ENCODE measurements at places on chromosomes 6 and 20. TPM values are rescaled to one million over a fixed set of nuclear protein-coding genes. Genes with fewer than 3 reads are reported as not detected.

Gene KIAA1755
- total RNA-seq, result not detected

Gene PI16
- total RNA-seq, result not detected

Gene SLC17A1
- total RNA-seq, result not detected

Gene HLA-DRB1
- total RNA-seq, result 11.3 TPM

Gene NKX2-2
- total RNA-seq, result not detected

Gene RBPJL
- total RNA-seq, result not detected

Gene PNLDC1
- total RNA-seq, result 0.30 TPM

Gene EPHA7
- total RNA-seq, result not detected

Gene CD2AP
- 28.8 TPM for total RNA-seq

All from activated T-cell treated with anti-CD3 and anti-CD28 coated beads, Interleukin-2, amount 50 U/mL, for 4 hours (primary cell).